Stimulated activated naive B cell treated with anti-CD40 and anti-IgM and Interleukin-4, amounts not matched to agents 10 μg/mL and 1 μg/mL and 100 μg/mL, for 72 hours (primary cell): ENCODE measurements at places on chromosomes 6 and 20.
A peak's percentile ranks its signal among the peaks of the same experiment; 100 is the strongest.

GRCh38 chr6:14436592-14437132, 319.1 kb downstream of the CD83 start:
- H3K27ac ChIP-seq, result no peak overlapping the region
- no peak overlapping the region for H3K4me3 ChIP-seq
- no peaks in the 10 kb centered on the region for H3K27me3 ChIP-seq
- H3K4me1 ChIP-seq, result peaks cover 10% of the 10 kb centered on the region
- peaks cover 42% of the 10 kb centered on the region for H3K36me3 ChIP-seq
- no peak for DNase-seq

- no peaks in the 10 kb centered on the region for H3K4me1 ChIP-seq
- H3K4me3 ChIP-seq, result no peak overlapping the region
- peaks cover 66% of the 10 kb centered on the region for H3K36me3 ChIP-seq
- DNase-seq, result no peak
Observed at GRCh38 chr6:170402318-170403040, 95.9 kb downstream of the FAM120B start.

- DNase-seq, result no peak
- no peak overlapping the region for H3K27ac ChIP-seq
- H3K36me3 ChIP-seq, result no peaks in the 10 kb centered on the region
- H3K4me1 ChIP-seq, result peaks cover 3% of the 10 kb centered on the region
- H3K4me3 ChIP-seq, result peak overlapping the region; percentile 74
Observed at GRCh38 chr6:168884050-168884645, 369.5 kb downstream of the THBS2 start.

DNA sequence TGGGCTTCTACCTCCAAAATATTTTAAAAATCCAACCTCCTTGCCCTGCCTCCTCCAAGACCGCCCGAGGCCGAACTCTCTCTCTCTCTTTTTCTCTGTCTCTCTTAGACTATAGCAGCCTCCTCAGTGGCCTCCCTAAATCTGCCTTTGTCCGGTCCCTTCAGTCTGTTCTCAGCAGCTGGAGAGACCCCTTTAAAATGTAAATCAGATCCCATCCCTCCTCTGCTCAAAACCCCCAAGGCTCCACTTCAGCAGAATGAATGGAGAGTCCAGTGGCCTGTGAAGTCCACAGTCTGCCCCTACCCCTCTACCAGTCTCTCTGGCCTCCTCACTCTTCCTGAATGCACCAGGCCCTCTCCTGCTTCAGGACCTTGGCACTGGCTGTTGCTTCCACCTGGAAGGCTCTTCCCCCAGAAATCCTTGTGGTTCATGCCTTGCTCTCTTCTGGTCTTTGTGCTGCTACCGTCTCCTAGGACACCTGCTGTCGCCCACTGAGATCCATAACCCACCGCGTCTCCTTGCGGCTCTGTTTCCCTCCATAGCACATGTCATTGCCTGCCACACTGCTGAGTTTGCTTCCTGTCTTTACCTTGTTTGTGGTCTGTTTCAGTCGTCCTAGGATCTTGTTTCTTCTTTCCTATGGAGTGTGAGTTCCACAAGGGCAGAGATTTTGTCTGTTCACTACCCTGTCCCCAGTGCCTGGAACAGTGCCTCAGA, 6.0 kb downstream of the MLN start:
- peaks cover 5% of the 10 kb centered on the region for H3K4me1 ChIP-seq
- no peak overlapping the region for H3K4me3 ChIP-seq
- peak overlapping the region; percentile 15 for H3K27ac ChIP-seq
- DNase-seq, result no peak

- H3K36me3 ChIP-seq, result no peaks in the 10 kb centered on the region
- H3K4me3 ChIP-seq, result no peak overlapping the region
- no peak overlapping the region for H3K27ac ChIP-seq
Observed at GRCh38 chr6:93391965-93392364, 27.4 kb downstream of the EPHA7 start.

DNA sequence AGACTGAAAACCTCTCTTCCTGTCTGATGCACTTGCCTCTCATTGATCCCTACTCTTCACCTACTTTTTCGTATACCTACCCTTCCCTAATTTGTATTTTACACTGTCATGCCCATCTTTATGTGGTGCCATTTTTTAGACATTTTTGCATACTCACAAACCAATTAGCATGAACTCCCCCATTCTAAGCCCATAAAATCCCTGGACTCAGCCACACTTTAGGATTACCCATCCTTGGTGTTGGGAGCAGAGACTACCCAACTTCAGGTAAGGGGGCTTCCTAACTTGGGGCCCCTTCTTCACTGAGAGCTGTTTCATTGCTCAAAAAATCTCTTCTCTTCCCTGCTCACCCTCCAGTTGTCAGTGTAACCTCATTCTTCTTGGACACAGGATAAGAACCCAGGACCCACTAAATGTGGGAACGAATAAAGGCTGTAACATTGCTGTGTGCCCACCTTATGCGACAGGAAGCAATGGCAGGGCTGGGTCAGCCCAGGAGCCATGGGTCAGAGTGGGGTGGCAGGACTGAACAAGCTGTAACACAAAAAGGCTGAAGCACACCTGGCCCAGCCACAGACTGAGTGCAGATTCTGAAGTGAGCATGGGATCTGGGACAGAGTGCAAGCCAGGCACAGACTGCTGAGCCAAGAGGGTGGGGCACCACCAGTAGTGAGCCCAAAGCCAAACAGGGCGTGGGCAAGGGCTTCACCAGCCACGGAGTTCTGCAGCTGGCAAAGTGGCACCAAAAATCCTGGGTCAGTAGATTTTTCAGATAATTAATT, 789.1 kb upstream of the HS3ST5 start:
- no peaks in the 10 kb centered on the region for H3K27me3 ChIP-seq
- no peak overlapping the region for H3K27ac ChIP-seq
- no peaks in the 10 kb centered on the region for H3K4me1 ChIP-seq
- H3K36me3 ChIP-seq, result no peaks in the 10 kb centered on the region

DNA sequence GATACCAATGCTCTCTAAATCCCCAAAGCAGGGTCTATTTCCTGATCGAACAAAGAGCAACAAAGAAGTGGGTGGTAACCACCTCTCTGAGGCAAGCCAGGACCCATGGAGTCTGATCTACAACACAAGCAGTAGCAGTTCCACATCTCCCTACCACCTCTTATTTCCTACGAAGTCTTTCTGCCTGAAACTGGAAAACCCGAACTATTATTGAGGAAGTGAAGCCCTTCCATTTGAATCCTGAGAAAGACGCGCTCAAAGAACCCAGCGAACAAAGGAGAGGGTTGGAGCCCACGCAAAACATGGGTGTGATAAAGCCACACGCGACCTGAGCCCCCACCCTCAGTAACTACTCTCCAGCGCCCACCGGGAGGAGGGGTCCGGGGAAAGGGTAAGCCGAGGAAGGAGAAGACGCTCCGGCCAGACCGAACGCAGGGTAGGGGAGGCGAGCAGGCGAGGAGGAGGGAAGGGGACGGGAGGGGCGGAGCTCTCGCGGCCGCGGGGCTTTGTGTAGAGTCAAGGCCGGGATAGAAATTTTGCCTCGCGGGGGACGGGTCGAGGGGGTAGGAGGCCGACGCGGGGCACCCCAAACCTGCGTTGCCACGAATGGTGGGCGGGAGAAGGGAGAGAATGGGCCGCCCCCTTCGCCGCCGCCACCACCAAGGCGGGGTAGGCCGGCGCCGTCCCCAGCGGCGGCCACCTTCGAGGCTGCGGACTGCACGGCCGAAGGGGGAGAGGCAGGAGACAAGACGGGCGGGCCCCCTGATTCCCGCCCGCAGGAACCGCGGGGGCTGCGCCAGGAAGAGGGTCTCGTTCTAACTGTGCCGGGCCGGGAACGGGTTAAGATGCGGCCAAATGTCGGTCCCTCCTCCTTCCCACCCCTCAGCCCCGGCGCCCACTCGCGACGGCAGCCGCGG, 802 bp downstream of the HDAC2 start:
- peak; percentile 43 for DNase-seq
- peak overlapping the region; percentile 93 for H3K4me3 ChIP-seq
- H3K27ac ChIP-seq, result peak overlapping the region; percentile 96
- no peaks in the 10 kb centered on the region for H3K36me3 ChIP-seq
- peaks cover 44% of the 10 kb centered on the region for H3K4me1 ChIP-seq
- no peaks in the 10 kb centered on the region for H3K27me3 ChIP-seq

DNA sequence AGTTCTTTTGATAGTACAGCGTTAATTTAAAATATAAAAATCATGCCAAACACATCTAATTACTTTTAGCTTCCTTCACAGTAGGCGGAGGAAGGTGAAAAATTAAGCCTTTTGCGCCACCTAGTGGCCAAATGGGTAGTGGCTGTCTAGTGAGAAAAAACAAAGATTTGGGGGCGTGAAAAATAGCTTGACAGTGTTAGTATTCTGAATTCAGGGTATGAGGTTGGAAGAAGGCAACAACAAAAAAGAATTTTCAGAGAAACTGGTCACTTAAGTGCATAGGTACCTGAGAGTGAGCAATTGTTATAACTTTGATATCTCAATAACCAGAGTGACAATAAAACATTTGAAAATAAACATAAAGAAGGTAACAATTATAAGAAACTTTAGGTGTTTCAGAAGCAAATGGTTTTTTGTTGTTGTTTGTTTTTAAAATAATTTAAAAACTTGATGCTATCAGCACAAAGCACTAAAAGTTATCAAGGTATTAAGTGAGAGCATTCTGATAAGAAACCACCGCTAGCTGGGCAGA, 14.3 kb downstream of the PSMB9 start:
- no peak overlapping the region for H3K4me3 ChIP-seq
- no peak overlapping the region for H3K27ac ChIP-seq
- peak; percentile 68 for DNase-seq
- peaks cover 18% of the 10 kb centered on the region for H3K4me1 ChIP-seq
- H3K27me3 ChIP-seq, result no peaks in the 10 kb centered on the region

- no peaks in the 10 kb centered on the region for H3K27me3 ChIP-seq
- H3K4me1 ChIP-seq, result no peaks in the 10 kb centered on the region
- H3K4me3 ChIP-seq, result no peak overlapping the region
- H3K27ac ChIP-seq, result no peak overlapping the region
- H3K36me3 ChIP-seq, result no peaks in the 10 kb centered on the region
- no peak for DNase-seq
Observed at GRCh38 chr6:70221025-70221714, 81.7 kb downstream of the COL9A1 start.

GRCh38 chr20:59836767-59837166, 96.7 kb downstream of the SYCP2 start:
- peaks cover 21% of the 10 kb centered on the region for H3K27me3 ChIP-seq
- H3K4me3 ChIP-seq, result no peak overlapping the region
- H3K36me3 ChIP-seq, result no peaks in the 10 kb centered on the region
- H3K27ac ChIP-seq, result no peak overlapping the region
